ENCODE measurements at places on chromosomes 7 and 10.

GRCh38 chr10:68900427-68901104 lies 549 bp upstream of the DDX50 start:
- DNase-seq = no peak

DNA sequence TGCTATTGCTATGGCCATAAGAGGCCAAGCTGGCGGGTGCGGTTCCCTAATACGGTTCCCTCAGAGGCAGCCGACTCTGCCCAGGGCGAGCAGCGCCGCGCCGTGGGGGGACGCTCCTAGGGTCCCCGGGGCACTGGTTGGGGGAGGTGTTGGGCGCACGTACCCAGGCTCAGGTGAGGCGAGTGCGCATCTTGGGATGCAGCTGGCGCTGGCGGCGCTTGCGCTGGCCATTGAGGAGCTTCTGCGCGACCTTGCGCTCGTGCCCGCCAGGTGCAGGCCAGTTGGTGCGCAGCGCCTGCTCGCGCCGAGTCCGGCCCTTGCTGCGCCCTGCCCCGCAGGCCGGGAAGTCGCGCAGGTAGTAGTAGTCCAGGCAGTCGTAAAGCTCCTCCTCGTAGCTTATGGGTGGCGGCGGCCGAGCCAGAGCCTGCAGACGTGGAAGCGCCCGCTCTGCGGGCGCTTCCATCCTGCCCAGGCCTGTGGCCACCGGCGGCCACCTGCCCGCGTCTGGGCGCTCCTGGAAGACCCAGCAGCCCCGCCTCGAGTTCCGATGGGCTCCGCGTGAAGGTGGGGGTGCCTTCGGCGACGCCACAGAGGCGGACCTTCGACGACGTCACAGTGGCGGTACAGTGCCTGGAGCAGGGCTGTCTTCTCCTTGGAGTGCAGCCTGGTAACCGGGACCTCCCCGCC lies at the start of gene NUPR2:
Gene NUPR2 (minus strand): TSS at position 566 of the 687 bp plus-strand sequence. CDS start 103 bp downstream, at position 463.
- DNase-seq = no peak

DNA sequence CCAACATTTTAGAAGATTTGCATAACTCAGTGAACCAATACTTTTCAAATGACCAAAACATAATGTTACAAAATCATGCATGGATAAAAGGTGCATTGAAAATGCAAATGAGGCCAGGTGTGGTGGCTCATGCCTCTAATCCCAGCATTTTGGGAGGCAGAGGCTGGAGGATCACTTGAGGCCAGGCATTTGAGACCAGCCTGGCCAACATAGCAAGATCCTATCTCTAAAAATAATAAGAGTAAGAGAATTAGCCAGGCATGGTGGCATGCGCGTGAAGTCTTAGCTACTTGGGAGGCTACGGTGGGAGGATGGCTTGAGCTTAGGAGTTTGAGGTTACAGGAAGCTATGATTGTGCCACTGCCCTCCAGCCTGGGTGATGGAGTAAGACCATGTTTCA lies 33.4 kb downstream of the SCD start:
- DNase-seq = no peak

GRCh38 chr10:93977442-93977841 lies 16.3 kb upstream of the PLCE1 start:
- DNase-seq = no peak

DNA sequence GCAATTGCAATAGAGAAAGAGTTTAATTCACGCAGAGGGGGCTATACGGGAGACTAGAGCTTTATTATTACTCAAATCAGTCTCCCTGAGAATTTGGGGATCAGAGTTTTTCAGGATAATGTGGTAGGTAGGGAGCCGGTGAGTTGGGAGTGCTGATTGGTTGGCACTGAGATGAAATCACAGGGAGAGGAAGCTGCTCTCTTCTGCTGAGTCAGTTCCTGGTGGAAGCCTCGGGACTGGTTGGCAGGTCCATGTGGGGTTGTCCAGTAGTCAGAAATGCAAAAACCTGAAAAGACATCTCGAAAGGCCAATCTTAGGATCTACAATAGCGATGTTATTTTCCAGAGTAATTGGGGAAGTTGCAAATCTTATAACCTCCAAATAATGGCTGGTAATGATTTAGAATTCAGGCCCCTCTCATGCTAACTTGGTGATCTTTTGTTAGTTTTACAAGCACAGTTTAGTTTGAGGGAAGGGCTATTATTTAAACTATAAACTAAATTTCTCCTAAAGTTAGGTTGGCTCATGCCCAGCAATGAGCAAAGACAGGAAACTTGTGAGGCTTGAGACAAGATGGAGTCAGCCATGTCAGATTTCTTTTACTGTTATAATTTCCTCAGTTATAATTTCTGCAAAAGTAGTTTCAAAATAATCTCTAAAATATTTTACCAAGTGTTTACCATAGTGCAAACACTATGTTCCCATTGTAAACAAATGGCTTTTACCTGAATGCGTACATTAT lies 39.4 kb upstream of the SLC25A13 start:
- DNase-seq = no peak

DNA sequence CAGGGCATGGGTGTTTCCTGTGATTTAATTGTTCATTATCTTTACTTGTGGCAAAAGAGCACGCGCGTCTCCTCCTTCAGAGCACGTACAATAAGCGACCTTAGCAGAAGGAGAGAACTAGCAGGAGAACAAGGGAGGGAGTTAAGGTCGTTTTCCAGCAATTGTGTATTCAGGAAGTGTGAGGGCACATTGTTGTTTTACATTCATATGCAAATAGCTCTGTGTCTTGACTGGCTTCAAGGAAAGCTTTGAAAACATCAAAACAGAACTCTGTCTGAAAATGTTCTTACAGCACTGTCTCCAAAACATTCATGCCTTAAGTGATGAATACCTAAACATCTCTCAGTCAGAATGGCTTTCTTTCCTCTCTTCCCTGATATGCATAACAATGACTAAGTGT lies 499.1 kb downstream of the ACTR3B start:
- DNase-seq = no peak

GRCh38 chr7:65554-65953 lies 126.8 kb upstream of the FAM20C start:
- no peak for DNase-seq

- DNase-seq = no peak
Observed at GRCh38 chr10:86596266-86596665, 58.1 kb upstream of the OPN4 start.

DNA sequence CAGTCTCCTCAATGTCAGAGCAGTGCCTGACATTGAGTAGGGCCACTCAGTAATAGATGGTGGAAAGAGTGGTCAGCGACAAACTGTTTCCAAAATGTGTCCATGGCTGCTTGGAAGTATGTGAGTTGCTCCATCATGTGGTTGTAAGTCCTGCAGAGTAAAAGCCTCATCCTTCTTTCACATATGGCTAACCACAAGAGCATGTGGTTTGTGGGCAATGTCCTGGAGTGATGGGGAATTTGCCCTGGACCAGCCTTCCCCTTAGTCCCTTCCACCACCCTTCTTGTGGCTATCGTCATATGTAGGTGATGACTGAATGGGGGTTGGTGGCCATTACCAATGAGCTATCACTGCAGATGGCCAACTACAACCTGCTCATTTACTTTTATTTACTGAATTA lies 33.0 kb upstream of the PLXNA4 start:
- DNase-seq = no peak

DNA sequence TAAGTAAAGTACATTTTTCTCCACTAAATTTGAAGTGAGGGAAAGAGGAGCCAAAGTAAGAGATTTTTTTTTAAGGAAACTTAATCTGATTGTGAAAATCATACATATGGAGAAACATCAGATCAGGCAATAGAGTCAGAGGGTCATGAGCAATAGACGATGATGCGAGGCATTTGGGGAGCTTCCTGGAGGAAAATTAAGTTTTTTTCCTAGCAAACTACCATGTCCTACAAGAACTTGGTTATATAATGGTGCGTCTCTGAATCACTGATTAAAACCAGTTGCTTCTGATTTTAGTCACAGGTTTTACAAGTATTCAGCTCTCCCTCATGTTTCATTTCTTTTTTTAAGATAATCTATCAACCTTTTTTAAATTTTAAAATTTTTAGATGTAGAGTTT lies 52.1 kb upstream of the MTURN start:
- no peak for DNase-seq

Measured in activated CD4-positive, alpha-beta T cell treated with anti-CD3 and anti-CD28 coated beads, Interleukin-2, amount 50 U/mL, for 4 hours (primary cell).